ENCODE measurements at places on chromosomes 7 and 10.

DNA sequence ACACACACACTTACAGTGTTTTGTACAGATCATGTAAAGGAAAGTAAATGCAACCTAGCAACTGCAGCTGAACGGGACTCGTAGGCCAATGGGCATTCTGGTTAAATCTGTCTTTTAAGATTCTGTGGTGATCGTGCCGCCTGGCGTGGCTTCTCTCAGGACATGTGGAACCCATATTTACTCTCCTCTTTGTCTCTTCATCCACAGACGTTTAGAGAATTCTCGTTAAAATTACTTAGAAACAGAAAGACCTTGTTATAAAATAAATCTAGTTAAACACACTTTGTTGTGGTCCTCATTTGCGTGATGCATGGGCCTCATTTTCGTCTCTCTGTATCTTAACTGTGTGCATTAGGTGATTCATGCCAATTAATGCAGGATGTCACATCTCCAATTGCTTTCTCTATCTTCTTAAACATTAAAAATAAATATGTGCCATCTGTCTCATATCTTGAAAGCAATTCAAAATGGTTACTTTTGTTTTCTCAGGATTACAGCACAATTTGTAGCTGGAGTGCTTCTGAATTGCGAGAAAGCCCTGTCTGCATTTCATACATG is 11.5 kb downstream of the KLF6 start:
- DNase-seq = no peak

DNA sequence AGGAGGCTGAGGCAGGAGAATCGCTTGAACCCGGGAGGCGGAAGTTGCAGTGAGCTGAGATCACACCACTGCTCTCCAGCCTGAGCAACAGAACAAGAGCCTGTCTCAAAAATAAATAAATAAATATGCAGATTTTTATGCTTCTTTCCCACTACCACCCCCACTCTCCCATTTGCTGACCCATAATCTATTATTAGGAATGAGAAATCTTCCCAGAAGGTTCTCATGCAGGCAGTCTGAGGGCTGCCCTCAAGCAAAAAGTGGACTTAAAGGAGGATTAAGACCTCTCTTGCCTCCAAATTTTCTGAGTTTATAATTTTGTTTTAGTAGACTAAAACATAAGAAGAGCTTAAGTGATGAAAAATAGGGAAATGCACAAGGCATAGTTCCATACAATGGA is 85.2 kb upstream of the TOMM7 start:
- no peak for DNase-seq

GRCh38 chr7:149799397-149800168 is 26.2 kb upstream of the ZNF467 start:
- DNase-seq = peak; percentile 18

- no peak for DNase-seq
These were observed at the start of gene SFTPA2 for GRCh38 chr10:79560160-79560709. Gene SFTPA2 (minus strand): TSS chr10:79560407. CDS start chr10:79559483, 924 bp downstream.

- no peak for DNase-seq
These were observed 98.6 kb downstream of the NKX6-2 start for GRCh38 chr10:132687181-132687892.

- no peak for DNase-seq
These were observed 32.1 kb downstream of the PFKP start for GRCh38 chr10:3099291-3100092.

- no peak for DNase-seq
These were observed 1189.0 kb upstream of the LRRN3 start for GRCh38 chr7:109901926-109902325.

GRCh38 chr7:6480323-6480660 is 32.5 kb upstream of the DAGLB start:
- no peak for DNase-seq

GRCh38 chr7:34338961-34339526 is 319.0 kb upstream of the NPSR1 start:
- DNase-seq = no peak

DNA sequence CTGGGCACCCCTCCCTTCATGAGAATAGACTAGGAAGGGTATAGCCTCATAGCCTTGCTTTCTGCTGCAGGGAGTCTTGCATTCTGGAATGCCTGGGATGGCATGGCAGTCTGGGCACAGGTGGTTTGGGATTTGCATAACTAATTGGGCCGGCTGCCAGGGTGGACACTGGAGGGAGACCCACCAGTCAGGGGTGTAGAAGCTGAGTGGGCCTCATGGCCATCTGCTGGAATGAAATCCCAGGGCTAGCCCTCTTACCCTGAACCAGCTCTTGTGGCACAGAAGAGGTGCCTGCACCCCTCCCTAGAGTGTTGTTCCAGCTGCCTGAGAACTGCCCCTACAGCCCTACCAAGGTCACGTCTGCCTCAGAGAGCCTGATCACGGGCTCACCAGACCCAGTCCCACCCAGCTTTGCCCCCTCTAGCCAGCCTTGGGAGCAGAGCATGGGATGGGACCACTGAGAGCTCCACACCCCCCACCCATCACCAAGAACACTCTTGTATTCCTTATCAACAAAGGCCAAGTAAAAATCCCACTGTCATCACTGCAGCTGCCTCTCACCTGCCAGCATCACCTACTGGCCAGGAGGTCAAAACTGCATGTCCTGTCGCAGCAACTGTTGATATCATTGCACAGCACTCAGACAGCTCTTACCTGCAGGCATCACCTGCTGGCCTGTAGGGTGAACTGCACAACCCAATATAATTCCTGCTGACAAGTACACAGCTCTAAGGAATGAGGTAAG is 148.9 kb downstream of the ZEB1 start:
- DNase-seq = no peak

GRCh38 chr7:157851501-157852067 is 514.8 kb downstream of the DNAJB6 start:
- peak; percentile 84 for DNase-seq

DNA sequence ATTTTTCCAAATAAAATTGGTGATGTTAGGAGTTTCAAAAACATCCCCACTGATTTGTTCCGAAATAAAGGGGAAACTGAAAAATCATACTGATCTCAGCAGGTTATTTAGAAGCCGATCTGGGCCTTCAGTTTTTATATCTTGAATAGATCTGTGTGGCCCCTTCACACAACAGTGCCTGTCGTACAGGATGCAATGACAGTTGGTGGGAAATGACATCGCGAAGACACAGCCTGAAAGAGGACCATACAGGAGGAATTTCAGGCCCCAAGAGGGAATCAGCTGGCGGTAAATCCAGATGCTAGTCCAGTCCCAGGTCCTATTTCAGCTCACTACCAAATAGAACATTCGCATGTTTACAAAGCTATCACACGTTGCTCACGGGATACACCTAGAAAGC is 3.0 kb downstream of the H2BK1 start:
- no peak for DNase-seq

- no peak for DNase-seq
These were observed 38.5 kb upstream of the PDLIM1 start for GRCh38 chr10:95329296-95329695.

- DNase-seq = no peak
These were observed 102.8 kb upstream of the MBL2 start for GRCh38 chr10:52875336-52875735.

GRCh38 chr7:120955577-120956149 is 5.1 kb downstream of the ING3 start:
- DNase-seq = no peak

DNA sequence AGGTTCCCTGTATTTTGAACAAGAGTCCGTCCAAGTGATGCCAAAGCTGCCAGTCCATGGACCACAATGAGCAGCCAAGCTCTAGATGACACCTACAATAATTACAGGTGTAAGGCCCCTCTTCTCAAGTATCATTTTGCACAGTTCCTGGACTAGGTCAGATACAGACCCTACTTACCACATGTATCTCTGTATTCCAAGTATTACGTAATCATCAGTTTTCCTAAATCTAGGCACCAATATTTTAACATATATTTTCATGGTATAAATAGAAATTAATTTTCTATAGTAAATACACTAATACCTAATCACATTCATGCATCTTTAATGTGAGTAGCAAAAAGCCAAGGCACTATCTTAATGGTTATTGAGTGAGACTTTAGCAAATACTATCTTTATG is 157.0 kb upstream of the PRSS1 start:
- no peak for DNase-seq

- DNase-seq = no peak
These were observed 159.1 kb upstream of the TCF7L2 start for GRCh38 chr10:112790921-112791320.

DNA sequence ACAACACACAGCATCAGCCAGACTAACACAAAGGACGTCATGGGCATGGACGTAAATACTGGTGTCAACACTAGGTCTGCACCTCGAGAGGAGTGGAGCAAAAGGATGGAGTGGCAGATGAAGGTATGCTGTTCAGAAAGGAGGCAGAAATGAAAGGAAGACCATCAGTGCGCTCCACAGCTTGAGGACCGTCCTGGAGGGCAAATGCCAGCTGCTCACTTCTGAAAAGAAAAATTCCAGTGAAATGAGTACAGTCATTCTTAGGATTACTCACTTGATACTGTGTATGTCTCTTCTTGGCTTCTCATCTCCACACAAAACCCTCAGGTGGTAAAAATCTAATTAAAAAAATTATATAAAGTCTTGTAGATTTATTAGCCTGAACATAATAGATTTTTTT is 44.8 kb downstream of the EGFR start:
- no peak for DNase-seq

DNA sequence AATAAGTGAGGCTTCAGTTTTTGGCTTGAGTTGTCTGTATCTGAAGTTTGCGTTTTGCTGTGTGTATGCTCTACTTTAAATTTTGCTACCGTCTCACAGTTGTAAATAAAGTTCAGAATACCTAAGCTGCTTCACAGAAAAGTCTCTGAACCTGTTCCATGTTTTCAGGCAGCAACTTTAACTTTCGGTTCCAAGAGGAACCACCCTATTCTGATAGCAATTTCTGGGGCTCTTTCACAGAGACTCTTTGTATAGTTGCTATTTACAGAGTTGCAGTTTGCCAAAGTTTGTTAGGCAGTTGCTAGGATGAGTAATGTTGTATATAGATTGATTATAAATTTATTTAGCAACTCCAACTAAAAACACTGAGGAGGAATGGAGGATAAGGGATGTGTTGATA is 5.7 kb downstream of the FAM221A start:
- DNase-seq = no peak

- DNase-seq = no peak
These were observed 205.2 kb downstream of the GRM8 start for GRCh38 chr7:127047521-127047920.

GRCh38 chr10:35470248-35470924 is 134.1 kb downstream of the CCNY start:
- DNase-seq = no peak

DNA sequence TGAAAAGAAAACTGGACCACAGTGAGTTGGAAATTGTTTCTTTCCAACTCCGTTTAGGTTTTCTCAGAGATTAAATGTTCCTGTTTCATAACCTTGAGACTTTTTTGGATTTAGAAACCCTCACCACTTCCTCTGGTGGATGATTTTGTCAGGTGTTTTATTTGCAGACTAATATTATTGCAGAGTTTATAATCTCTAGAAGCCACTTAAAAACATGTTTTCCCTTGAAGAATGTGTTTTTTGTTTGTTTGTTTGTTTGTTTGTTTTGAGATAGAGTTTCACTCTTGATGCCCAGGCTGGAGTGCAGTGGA is 520 bp upstream of the MICU1 start:
- DNase-seq = no peak

DNA sequence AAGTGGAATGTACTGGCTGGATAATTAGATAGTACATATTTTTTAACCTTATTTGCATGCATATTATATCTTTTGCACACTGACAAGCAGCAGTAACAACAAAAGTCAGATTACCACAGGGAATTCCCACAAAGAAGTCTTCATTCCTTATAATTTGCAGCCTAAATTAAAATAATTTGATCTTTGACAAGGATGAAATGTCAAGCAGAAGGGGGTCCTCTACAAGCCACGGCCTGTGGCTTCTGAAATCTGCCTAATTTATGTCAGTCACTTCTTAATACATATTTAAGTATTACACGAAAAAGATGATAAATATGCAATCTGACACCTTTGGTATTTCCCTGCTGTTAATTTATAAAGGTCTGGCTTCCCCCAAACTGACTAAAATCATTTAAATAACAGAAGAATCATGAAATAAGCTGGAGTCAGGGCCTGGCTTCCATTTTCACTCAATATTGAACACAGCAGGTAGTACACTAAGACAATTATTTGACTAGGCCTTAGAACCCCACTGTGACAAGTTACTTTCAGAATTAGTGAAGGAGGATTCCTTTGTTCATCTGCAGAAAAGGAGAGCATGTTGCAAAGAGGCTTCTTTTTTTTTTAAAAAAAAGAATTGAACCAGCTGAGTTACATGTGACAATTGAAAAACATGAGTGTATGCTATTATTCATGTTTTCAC is 351.1 kb upstream of the ETV1 start:
- DNase-seq = no peak

GRCh38 chr10:62852961-62853702 is 37.0 kb upstream of the EGR2 start:
- peak; percentile 79 for DNase-seq

- DNase-seq = no peak
These were observed 12.5 kb upstream of the SLC18A3 start for GRCh38 chr10:49597426-49598163.

DNA sequence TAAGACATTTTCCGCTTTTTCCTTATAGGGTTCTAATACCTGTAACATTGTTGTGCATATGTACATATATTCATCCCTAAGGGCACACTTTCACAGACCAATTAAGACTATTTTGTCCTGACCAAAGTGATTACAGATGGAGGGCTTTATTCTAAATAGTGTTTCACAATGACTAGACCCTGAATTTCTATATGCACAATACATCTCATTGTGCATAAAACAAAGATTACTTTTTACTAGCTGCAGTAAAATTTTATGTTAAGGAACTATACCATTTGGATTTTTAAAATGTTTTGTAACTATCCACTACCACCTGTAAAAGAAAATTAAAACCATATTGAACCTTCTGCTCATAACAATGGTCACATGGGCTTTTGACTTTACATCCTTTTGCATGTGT is 87.8 kb downstream of the CTTNBP2 start:
- no peak for DNase-seq

GRCh38 chr7:3073763-3074458 is 30.2 kb upstream of the CARD11 start:
- no peak for DNase-seq

GRCh38 chr10:96509017-96509641 is 4.6 kb downstream of the TLL2 start:
- DNase-seq = no peak

- no peak for DNase-seq
These were observed 15.1 kb upstream of the CDH23 start for GRCh38 chr10:71381611-71382010.

GRCh38 chr7:92460510-92460909 is 13.2 kb downstream of the GATAD1 start:
- DNase-seq = no peak

- DNase-seq = no peak
These were observed 8.6 kb downstream of the MUC3A start for GRCh38 chr7:100957832-100958421.

- no peak for DNase-seq
These were observed 26.5 kb upstream of the CC2D2B start for GRCh38 chr10:95881316-95881715.

- no peak for DNase-seq
These were observed 342.2 kb downstream of the GATA3 start for GRCh38 chr10:8396675-8397074.

GRCh38 chr10:20740120-20740519 is 157.0 kb downstream of the NEBL start:
- no peak for DNase-seq

GRCh38 chr7:5620459-5620881 is 161.0 kb downstream of the RNF216 start:
- no peak for DNase-seq

Measured in Kasumi-1 (cell line).